ENCODE measurements at places on chromosomes 1 and 21.

GRCh38 chr1:119374208-119374874, 5.8 kb downstream of the HAO2 start:
- no peak for DNase-seq

- no peak for DNase-seq
Measured at GRCh38 chr1:180040034-180040433, 85.4 kb downstream of the CEP350 start.

GRCh38 chr1:212012034-212012740, 23.2 kb downstream of the INTS7 start:
- peak; percentile 41 for DNase-seq

- DNase-seq = no peak
Measured at GRCh38 chr21:32599526-32599925, 12.7 kb downstream of the CFAP298 start.

- DNase-seq = no peak
Measured at GRCh38 chr1:173112129-173112528, 61.4 kb upstream of the TNFSF18 start.

- DNase-seq = no peak
Measured at GRCh38 chr1:183562701-183563100, 27.6 kb downstream of the NCF2 start.

GRCh38 chr21:26167593-26167992, 3.0 kb downstream of the APP start:
- DNase-seq = no peak

GRCh38 chr1:186717286-186717685, 37.1 kb upstream of the PTGS2 start:
- no peak for DNase-seq

DNA sequence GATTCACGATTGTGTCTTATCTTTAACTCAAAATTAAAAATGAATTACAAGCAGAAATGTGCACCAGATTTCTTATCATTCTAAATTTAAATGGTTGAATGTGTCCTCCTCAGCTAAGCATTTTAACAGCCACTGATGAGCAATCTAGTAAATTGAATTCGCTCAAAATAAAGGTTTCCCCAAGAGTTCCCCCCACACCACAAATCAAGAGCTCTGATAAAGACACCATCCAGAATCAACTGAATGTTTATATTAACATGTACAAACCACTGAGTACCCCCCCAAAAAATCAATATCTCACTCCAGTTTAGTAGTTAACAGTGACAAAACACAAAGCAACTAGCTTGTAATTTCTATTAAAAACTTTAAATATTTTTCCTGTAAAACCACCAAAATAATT, 1.9 kb downstream of the GPBP1L1 start:
- DNase-seq = no peak

GRCh38 chr1:94271373-94271772, 34.0 kb upstream of the ARHGAP29 start:
- no peak for DNase-seq

- no peak for DNase-seq
Measured at GRCh38 chr1:15332952-15333715, 76.6 kb upstream of the EFHD2 start.

GRCh38 chr1:147270721-147271120, 28.2 kb downstream of the CHD1L start:
- no peak for DNase-seq

DNA sequence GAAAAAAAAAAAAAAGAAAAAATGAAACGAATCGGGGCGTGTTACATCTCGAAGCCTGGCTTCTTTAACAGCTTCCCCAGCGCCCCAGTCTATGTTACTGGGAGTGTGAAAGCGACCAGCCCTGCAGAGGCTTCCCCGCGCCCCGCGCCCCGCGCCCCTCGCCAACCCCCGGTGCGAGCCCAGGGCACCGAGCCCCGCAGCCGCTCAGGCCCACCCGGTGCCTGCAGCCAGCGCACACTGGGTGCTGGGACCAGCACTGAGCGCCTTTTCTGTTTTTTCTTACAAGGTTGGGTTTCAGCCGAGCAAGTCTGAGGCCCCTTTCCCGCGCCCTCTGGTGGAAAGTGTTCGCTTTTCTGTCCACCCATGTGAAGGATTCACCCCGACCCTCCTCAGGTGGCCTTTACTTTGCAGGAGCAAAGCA, 42.1 kb upstream of the ZNF496 start:
- peak; percentile 40 for DNase-seq

DNA sequence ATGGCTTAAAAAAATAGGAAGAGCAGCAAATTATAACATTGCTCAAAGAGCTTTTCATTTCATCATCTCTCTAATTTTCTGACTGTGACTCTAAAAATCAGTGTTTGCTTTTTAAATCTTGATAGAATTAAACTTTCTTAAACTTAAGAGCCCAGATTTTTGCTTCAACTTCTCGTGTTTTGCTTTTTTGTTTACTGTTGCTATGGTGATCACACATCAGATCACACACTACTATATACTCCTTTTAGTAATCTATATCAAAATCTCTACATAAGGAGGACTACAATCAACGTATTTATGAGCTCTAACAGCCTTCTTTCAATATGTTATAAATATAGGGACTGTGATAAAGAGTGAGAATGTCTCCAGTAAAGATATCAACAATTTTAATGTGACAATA, 537.3 kb downstream of the KCNT2 start:
- DNase-seq = no peak

GRCh38 chr1:62131093-62131725, 63.4 kb upstream of the L1TD1 start:
- no peak for DNase-seq

DNA sequence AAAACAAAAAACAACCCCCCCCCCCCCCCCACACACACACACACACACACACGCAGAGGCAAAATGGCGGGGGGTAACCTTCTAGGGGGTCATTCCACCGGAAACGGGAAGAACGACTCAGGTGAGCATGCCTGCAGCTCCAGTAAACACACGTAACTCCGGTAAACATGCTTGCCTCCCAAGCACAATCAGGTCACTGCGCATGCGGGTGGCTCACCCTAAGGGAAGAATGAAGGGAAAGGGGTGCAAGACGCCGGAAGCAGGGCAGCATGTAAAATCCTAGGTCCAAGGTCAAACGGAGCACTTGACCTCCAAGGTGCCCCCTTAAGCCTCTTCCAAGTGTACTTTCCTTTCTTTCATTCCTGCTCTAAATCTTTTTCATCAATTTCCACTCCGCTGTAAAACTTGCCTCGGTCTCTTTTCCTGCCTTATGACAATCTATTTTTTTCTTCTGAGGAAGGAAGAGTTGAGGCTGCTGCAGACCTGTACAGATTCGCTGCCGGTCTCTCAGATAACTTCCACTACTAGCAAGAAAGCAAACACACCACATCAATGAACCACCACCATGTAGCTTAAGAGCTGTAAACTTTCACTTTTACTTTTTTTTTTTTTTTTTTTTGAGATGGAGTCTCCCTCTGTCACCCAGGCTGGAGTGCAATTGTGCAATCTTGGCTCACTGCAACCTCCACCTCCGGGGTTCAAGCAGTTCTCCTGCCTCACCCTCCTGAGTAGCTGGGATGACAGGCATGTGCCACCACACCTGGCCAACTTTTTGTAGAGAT, 21.0 kb upstream of the CBR3 start:
- peak; percentile 52 for DNase-seq

- no peak for DNase-seq
Measured at GRCh38 chr1:205812271-205812877, 624 bp downstream of the SLC41A1 start.

DNA sequence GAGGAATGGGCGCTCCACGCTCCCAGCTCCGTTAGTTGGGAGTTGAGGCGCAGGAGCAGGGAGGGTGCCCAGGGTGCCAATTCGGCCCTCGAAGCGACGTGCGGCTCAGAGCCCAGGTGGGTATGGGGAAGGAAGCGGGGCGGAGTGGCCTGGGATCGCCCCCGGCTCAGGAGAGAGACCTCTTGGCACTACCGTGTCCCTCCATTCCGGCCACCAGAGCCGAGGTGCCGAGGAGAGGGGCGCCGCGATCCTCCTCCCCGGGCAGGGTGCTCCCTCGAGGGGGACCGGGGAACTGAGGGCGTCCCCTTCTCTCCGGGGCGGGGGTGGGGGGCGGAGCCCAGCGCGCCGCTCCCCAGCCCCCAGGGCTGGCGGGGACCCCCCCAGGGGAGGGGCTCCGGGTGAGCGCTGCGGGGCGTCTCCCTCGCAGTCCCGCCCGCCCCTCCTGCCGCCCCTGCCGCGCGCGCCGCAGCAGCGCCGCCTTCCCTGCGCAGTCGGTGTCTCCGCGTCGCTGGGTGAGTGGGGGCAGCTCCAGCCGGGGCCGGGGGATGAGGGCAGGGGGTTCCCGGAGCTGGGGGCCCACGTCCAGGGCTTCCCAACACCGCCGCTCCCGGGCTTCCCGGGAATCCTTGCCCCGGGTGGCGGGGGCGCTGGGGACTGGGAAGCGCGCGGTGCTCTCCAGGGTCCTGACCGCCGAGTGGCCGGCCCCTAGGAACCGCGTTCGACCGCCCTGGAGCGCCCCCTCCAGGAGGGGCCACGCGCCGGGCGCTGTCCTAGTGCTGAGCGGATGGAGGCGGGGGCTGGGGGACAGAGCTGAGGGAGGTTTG, at the start of gene HPCA:
Gene HPCA, plus strand, starts transcription at position 488 of the 824 bp plus-strand sequence. CDS start 2,408 bp downstream, outside the sequence.
- peak; percentile 22 for DNase-seq

DNA sequence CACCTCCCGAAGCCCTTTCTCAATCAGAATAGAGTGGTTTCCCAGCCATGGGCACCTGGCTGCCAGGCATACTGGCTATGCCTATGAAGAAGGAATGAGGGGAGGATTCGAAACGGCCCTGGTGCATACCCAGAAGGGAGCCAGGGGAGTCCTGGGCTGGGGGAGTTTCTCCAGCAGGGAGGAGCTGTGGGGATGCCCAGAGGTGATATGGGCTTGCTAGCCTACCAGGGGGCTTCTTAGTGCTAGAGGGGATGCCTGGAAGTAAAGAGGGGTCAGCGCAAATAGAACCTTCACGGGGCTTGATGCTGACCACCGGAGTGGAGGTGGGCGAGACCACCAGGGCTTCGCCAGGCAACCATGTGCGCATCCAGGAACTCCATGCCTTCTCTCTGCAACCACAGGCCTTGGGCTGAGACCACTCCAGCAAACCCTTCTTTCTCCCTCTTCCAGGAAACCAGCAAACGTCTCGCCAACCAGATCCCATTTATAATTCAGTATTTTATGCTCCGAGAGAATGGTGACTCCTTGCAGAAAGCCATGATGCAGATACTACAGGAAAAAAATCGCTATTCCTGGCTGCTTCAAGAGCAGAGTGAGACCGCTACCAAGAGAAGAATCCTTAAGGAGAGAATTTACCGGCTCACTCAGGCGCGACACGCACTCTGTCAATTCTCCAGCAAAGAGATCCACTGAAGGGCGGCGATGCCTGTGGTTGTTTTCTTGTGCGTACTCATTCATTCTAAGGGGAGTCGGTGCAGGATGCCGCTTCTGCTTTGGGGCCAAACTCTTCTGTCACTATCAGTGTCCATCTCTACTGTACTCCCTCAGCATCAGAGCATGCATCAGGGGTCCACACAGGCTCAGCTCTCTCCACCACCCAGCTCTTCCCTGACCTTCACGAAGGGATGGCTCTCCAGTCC, 18.2 kb upstream of the MX1 start:
- DNase-seq = no peak

GRCh38 chr1:210239349-210240111, 6.9 kb downstream of the SERTAD4 start:
- no peak for DNase-seq

- no peak for DNase-seq
Measured at GRCh38 chr1:40477678-40478053, 576 bp downstream of the ZFP69 start.

DNA sequence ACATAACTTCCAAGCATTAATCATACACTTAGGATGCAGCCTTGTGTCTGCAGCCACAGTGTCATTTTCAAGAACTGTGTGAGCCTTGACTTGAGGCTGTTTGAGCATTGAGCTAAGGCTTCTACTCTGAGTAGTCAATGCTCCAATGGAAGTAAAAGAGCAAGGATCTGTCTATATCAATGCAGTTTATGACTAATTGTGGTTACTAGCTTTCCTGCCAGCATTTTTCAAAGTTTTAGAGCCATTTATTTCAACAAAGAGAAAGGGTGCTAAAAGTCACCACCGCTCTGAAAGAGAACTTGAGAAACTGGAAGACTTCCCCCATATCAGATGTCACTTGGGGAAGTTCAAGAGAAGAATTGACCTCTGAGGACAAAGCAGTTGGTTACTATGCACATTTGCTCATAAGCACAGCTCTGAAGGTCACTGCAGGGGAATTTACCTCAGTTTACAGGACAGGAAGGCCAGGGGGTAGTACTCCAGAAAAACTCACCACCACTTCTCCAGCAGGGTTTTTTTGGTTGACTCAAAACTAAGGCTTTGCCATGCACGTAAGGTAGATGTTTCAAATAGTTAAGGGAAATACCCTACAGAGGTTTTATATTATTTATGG, 24.5 kb upstream of the RGS1 start:
- no peak for DNase-seq

- no peak for DNase-seq
Measured at GRCh38 chr1:38579056-38579455, 280.5 kb downstream of the RRAGC start.

All from T-helper 9 cell (primary cell).